Stimulated activated CD8-positive, alpha-beta memory T cell treated with anti-CD3 and anti-CD28 coated beads, Interleukin-15, amount 100 ng/mL, for 1 hour (primary cell): ENCODE measurements at places on chromosomes 11 and 22.
A peak's percentile ranks its signal among the peaks of the same experiment; 100 is the strongest.

- no peak for DNase-seq
These were observed 29.9 kb upstream of the AQP11 start for GRCh38 chr11:77559686-77560401.

- no peak for DNase-seq
These were observed 342 bp downstream of the EFCAB6 start for GRCh38 chr22:43811777-43812148.

GRCh38 chr11:11478687-11479086 lies 125.6 kb upstream of the CSNK2A3 start:
- no peak for DNase-seq

DNA sequence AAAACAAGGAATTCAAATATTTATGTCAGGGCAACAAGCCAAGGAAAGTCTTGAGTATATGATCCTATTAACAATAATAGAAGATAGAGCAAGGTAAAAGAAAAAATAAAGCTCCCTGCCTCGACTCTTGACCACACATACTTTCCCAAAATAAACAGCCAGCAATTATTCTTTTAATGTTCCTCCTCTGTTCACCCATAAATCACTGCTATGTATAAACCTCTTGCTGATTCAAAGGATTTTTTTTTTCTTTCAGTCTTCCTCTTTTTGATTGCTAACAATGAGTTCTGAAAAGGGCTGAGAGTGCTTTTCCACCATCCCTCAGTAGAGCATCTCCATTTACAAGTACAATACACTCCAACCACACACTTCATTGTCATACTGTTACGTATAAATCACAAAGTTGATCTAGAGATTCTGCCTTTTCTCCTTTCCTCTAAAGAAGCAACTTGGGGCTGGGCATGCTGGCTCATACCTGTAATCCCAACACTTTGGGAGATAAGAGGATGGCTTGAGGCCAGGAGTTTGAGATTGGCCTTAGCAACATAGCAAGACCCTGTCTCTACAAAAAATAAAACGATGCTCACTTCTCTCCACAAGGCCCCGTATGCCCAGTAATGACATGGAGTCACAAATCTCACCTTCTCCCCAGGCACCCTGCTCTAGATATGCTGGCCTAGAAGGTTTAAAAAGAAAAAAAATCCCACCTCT lies 24.0 kb downstream of the RAB30 start:
- no peak for DNase-seq

GRCh38 chr11:2588809-2589537 lies 110.8 kb downstream of the KCNQ1OT1 start:
- no peak for DNase-seq

- no peak for DNase-seq
These were observed 9.7 kb downstream of the LRP5 start for GRCh38 chr11:68322052-68322430.

GRCh38 chr22:37059876-37060449 lies 8.4 kb downstream of the KCTD17 start:
- no peak for DNase-seq

GRCh38 chr11:8828580-8829361 lies 82.2 kb upstream of the AKIP1 start:
- DNase-seq, result no peak

DNA sequence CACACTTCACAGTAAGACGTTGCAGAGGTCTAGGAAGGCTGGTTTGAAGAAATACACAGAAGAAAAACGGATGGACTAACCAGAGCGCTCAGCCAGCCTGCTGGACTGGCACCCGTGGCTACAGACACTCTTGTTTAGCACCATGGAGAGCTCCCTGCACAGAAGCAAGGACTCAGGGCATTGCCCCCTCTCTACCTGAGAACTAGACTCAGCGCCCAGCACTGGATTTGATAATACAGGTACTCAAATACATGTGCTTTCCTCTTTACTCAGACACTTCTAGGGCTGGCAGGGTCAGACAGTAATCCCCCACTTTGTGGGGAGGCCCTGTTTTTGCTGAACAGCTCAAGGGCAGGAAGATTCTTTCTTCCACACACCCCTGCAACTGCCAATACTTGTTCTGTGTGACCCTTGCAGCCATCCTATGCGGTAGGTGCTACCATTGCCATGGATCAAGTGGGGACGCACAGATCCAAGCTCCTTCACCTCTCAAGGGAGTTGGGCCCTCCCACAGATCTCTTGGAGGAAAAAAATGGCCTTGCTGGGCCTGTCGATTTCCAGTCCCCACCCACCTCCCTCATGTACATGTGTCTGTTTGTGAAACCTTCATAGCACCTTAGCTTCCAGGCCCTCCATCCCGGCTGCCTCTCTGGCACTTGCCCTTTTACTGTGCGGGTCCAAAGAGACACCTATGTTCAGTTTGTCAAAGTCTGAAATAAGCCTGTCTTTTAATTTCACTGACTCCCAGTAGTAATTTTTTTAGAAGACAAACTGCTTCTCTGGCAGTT lies 5.1 kb upstream of the P2RX6 start:
- DNase-seq, result no peak

- DNase-seq, result no peak
These were observed 10.5 kb upstream of the ZBTB16 start for GRCh38 chr11:114049050-114049449.

GRCh38 chr11:67195971-67196456 lies 70.3 kb upstream of the GRK2 start:
- no peak for DNase-seq

DNA sequence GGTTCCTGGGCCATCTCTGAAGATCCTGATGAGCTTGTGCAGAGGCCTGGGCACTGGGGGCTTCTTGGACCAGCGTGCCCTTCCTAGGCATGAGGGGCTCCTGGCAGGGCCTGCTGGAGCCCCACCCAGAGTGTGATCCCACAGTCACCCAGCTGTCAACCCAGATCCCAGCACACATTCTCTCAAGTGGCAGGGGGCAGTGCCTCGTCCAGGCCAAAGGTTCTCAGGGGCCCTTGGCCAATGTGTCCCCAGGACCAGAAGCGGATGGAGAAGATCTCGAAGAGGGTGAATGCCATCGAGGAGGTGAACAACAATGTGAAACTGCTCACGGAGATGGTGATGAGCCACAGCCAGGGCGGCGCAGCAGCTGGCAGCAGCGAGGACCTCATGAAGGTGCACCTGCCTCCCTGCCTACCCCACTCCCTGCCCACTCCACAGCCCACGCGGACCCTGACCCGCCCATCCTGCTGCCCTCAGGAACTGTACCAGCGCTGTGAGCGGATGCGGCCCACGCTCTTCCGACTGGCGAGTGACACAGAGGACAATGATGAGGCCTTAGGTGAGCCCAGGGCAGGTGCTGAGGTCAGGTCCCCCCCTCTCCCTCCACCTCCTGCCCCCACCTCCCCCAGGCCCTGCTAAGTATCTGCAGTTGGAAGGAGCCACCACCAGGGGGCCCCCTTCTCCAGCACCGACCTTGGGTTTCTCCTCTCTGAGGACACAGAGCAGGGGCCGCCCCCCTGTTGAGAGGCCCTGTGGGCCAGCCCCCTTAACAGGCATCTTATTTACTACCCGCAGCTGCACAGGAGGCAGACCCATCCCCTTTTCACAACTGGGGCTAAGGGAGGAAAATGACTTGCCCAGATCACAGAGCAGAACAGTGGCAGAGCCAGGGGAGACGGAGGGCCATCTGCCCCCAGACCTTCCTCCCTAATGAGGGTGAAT lies 14.7 kb downstream of the GGA1 start:
- peak; percentile 67 for DNase-seq

DNA sequence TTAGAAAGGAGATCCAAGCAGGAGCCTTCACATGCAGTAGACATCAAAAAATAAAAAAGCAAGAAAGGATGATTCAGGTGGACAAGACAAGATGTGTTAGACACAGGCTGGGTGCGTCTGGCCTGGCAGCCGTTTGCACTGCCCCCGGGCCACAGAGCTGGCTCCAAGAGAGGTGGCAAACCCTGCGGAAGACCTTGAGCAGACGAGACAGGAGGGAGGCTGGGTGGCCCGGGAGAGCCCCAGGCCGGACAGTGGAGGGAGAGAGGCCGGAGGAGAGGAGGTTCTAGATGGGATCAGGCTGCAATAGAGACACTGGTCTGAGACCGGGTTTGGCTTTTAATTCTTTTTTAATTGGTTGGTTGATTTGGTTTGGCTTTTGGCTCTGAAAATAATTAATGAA lies 69.6 kb upstream of the TTLL12 start:
- no peak for DNase-seq

DNA sequence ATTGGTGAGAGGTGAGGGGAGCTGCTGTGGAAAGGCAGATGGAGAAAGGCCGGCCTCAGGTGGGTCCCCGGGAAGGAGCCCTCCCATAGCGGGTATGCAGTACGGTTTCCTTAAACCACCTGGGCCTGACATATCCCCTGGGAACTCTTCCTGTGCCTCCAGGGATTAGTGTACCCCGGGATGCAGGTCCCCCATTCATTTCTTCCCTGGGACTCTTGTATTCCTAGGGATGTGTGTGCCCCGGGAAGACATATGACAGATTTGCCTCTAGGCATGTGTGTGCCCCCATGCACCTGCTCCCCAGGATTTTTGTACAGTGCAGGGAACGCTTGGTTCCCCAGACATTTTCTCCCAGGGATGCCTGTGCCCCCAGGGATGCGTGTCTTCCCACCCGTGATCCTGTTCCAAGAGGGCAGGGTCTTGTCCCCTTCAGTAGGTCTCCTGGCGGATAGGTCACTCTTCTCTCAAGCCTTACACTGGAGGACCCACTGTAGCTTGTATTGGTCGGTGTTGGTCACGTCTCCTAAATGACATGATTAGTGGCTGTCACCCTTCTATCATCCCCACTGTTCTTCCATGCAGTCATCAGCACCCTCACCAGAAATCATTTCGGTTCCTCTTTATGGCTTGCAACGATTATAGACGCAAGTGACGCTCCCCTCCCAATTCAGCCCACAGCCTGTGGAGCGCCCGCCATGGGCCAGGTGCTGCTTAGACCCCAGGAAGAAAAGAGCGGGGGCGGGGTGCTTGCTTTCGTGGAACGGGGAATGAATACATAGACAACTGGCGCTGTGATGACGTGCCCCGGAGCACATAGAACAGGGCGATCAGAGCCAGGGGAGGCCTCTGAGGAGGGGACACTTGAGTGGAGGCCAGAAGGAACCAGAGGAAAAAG lies 1.3 kb downstream of the PARVB start:
- DNase-seq, result no peak

DNA sequence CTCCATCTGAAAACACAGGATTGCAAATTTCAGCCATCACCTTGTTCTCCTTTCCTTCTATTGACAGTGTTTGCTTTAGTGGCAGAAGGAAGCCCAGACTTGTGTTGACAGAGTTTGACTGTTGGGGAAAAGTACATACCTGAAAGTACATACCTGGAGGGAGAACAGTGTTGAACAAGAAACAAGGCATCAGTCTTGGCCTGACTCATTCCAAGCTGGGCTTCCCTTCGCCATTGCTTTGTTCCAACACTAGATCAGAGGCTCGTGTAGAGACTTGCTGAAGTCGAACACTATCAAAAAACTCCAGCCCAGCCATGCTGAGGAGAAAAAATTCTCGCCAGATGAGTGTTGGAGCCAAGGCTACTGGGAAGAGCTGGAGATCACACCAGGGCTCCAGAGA lies 133.4 kb downstream of the BBOX1 start:
- DNase-seq, result no peak

DNA sequence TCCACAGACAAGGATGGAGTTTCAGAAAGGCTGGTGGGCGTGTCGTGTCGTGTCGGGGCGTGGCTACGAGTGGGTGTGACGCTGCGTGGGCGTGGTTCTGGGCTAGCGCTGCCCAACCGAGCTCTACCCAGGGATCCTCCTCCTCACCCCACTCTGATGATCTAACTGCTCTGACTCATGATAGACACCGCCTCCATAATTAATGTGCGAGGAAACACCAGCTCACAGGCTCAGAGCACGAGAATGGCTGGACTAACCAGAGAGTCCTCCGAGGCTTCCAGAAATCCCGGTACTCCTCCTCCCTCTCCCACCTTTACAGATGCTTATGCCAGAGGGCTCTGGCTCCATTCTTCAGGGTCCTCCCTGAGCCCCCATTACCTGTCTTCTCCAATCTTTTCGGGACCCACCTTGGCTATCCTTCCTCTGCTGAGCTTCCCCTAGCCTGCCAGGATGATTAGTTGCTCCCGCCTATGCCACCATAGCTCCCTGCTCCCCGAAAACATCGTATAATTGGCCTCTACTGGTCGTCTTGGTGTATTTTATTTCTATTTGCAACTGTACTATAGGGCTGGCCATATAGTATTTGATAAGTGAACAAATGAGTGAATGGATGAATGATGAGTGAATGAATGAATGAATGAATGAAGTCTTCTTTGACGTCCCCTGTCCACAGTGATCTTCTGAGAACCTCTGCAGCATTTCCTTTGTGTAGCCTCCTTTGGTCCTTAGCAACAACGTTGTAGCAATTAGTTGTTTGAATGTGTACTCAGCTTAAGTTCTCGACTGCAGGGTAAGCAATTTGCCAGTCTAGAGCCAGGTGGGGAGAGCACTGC lies 21.7 kb downstream of the TMPRSS13 start:
- DNase-seq, result peak; percentile 15

GRCh38 chr11:3043315-3043871 lies 13.8 kb downstream of the CARS1 start:
- DNase-seq, result no peak
